NCI-H1092 (cell line): ENCODE measurements at places on chromosomes 5 and 9.

- no peak for DNase-seq
Measured at GRCh38 chr5:71693828-71694427, 25.1 kb upstream of the CARTPT start.

GRCh38 chr5:115963566-115963965, 1.3 kb downstream of the LVRN start:
- DNase-seq: no peak

DNA sequence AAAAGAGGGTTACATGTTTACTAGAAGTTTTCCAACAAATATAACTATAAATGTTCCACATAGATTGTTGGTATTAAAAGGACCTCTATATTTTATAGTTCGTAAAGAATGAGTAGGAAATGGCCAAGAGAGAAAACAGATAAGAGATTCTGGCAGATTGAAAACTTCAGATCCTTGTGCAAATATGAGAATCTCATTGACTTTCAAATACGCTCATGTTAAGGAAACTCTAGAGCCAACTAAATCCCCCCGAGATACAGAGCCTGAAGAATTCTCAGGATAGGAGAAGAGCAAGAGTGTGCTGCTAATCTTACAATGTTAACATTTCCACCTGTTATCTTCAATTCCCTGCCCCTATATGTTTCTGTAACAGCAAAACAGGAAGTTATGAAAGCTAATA, 159.0 kb upstream of the OR13F1 start:
- no peak for DNase-seq

DNA sequence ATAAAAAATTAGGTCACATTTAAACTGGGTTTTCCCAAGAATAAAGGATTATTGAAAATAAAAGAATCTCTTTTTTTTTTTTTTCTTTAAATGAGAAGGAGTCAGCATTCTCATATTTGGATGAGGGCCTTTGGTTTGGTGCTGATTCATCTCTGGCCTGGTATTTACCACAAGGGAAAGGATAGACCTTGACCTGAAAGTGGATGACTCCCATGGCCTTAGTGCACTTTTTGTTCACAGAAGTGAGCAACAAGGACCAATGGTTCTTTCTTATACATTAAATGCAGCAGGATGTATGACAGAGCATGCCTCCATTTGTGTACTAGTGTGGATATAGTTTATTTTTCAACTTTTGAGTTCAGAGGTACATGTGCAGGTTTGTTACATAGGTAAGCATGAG, 6.9 kb downstream of the YTHDC2 start:
- no peak for DNase-seq

GRCh38 chr9:6564868-6565267, 80.7 kb downstream of the GLDC start:
- no peak for DNase-seq

DNA sequence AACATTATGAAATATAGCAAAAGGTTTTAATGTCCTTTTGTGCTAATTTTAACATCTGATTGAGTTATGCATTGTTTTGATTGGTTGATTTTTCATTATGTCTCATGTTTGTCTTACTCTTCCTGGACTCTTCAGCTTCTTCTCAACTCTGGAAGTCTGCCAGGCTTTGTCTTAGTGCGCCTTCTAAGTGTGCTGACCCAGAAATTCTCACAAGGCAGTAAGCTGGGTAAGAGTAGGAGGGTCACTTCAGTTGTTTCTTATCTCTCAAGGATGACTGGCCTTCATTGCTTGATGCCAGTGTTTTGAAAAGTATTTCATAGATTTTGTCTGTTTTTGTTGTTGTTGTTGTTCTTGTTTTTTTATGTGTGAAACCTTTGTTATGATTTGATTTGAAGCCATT, 59.2 kb downstream of the RIC1 start:
- DNase-seq: no peak

- DNase-seq: no peak
Measured at GRCh38 chr5:136491806-136492205, 126.5 kb upstream of the TRPC7 start.

- DNase-seq: no peak
Measured at GRCh38 chr9:77462066-77462465, 186.1 kb downstream of the GNA14 start.

DNA sequence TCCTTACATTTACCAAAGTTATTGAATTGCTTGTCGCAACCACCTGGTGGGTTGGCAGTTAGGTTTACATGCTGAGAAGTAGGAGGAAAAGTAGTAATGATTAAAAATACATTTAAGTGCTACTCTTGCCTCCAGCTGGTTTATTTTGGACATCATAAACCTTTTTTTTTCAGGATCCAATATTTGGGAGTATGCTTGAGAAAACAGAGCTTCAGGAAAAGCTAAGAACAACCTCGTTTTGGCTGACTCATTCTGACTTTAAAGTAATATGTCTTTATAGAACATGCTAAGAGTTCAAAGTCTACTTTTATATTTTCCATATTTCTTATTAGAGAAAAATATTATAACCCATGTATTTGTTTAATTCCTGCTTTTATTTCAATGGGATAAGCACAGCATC, 41.7 kb upstream of the BNC2 start:
- no peak for DNase-seq

- DNase-seq: no peak
Measured at GRCh38 chr5:181052672-181053487, 12.8 kb downstream of the BTNL9 start.
